ENCODE measurements at places on chromosomes 12 and 14. TPM values are rescaled to one million over a fixed set of nuclear protein-coding genes. Genes with fewer than 3 reads are reported as not detected.

The P2RX2 gene
- 0.47 TPM for total RNA-seq

The MDGA2 gene
- not detected for total RNA-seq

DNA sequence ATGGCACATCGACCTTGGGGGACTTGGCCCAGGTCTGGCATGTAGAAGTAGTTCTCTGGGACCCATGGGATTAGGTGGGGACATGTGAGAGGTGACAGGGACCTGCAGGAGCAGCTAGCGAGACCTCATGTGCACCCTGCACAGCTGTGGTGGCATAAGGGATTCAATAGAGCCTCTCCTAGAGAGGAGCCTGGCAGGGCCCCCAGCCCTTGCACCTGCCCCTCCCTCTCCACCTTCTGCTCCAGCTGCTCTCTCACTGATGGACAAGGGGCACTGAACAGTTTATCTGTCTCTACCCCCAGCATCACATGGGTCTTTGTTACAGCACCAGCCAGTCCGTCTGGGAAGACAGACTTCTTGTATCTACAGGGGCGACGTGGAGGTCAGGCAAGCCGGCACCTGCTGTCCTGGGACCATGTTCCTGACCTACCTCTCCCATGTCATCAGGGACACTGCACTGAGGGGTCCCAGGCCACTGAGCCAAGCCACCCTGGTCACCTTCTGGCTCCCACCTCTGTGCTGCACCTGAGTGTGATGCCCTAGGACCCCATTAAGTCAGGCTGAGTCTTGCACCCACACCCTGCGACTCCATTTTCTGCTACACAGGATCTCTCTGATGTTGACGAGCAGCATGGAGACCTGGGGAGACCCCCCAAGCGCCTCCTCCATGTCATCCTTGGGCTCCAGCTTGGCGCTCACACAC lies 32.6 kb downstream of the DDX11 start:
- no peak for ATAC-seq

DNA sequence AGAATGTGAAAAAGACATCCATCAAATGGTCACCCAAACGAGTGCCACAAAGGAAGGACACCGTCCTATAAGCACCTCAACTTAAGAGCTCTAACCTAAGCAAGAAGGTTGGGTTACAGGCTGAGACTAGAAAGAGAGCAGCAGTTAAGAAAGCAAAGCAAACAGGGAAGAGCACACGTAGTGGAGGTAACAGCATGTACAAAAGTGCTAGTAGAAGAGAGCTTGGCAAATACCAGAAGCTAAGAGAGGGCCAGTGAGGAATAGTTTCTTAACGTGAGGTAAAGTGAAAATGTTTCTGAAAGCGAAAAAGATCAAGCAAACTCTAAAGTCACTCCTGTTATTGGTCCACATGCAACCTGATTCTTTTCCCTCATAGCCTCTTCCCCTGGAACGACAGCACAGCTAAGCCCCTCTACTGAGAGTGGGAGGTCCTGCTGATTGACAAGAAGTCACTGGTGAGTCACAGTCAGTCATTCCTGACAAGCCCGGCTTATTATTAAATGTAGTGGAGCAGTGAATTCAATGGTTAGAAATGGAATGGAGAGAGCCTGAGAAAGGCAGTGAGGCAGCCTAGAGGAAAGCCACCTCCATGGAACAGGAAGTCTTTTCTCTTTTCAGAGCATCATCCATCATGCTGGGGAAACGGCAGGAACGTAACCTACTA lies 204.4 kb downstream of the SLC25A21 start:
- no peak for ATAC-seq

DNA sequence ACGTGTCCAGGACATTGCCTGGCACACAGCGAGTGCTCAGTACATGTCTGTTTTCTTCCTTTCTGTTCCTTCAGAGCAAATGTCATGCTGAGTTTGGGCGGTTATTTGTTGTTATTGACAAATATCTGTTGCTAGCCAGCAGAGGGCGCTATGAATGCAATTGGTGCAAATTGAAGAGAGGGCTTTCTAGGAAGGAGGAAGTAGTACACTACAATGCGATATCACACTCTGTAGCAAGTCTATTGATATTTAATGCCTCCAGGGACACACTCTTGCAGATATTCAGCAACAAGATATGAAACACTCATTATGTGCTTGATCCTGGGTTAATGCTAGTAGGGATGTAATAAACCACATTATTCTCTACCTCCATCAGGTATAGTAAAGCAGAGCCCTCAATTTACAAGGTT lies 267.3 kb upstream of the SRRM4 start:
- no peak for ATAC-seq

The OTOGL gene
- total RNA-seq, result 1.2 TPM

The LYZ gene
- 14.0 TPM for total RNA-seq

DNA sequence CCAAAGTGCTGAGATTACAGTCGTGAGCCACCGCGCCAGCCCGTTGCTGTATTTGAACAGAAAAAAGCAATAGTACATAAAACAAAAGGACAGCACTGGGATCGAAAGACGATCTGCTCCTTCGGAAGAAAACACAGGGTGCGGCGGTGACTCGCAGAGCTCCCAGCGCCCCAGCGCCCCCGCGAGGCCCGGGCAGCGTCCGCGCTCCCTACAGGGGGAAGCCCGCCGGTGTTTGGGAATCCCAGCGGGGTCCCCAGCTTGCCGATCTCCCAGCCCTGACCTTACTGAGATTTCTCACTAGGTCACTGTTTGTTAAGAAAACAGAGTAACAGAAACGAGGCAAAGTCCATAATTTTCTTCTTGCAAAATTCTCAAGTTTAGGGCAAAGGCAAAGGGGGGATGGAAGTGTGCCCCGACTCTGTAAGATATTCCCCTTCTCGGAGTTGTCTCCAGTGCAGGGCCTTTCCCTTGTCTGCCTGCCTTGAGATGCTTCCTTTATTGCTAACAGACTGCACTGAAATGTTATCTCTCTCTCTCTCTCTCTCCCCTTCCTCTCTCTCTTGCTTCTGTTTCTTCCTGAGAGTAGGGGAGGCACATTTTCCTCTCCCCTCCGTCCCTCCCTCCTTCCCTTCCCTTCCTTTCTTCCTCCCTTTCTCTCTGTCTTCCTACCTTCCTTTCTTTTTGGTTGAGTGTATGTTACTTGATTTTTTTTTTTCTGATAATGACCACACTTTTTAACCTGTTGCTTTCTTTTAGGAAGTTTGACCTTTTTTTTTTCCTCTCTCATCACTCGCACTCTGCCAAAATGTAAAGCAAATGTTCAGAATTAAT lies 91.9 kb downstream of the TMEM30B start:
- peak; percentile 80 for ATAC-seq

The PIANP gene
- total RNA-seq, result 0.92 TPM

DNA sequence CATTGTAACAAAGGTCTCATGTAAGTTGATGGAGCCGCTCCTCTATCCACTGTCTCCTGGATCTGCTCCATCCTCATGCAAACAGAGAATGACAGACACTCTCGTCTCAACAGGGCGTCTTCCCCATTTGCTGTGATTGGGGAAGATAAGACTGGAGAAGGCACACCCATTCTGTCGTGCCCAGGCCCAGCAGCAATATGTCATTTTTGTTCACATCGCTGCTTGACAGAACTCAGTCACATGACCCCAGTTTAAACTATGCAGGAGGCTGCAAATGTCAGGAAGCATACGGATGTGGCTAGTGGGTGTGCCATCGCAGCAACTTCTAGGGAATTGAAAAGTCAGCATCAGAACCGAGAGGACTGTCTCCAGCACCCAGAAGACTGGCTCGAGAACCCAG lies 290.5 kb downstream of the TMEM132D start:
- ATAC-seq, result no peak

The SLC5A8 gene
- not detected for total RNA-seq

The KRT78 gene
- 9.5 TPM for total RNA-seq

Measured in gastroesophageal sphincter (tissue), 4 donors.